ENCODE measurements at places on chromosomes 16 and 17.

DNA sequence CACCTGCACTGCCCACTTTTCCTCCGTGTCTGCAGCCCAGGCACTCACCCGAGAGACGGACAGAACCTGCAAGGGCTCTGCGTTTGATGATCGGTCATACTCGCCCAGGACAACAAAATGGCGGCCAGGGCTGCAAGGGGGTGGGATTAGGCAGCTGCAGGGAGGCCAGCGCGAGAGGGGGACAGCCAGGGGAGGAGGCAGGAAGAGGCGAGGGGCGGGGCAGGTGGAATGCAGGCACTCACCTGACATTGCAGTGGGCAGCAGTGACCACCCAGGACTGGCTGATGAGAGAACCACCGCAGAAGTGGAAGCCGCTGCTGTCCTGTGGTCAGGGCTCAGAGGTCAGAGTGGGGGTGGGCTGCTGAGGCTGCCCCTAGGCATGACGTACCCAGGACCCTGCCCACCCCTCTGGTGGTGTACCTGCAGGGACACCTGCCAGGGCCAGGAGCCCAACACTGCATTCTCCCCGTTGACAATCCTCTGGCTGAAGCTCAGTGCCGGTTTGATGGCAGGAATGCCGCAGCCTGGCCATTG is 917 bp downstream of the CTRL start:
- no peak for DNase-seq

GRCh38 chr16:1677942-1678499 is at the start of gene JPT2:
Gene JPT2, plus strand, starts transcription at chr16:1678279. Its CDS starts 34 bp downstream, at chr16:1678313.
- peak; percentile 91 for DNase-seq

GRCh38 chr17:74104921-74105320 is 98.6 kb upstream of the RPL38 start:
- no peak for DNase-seq

GRCh38 chr17:49971848-49972485 is 3.0 kb downstream of the DLX4 start:
- no peak for DNase-seq

DNA sequence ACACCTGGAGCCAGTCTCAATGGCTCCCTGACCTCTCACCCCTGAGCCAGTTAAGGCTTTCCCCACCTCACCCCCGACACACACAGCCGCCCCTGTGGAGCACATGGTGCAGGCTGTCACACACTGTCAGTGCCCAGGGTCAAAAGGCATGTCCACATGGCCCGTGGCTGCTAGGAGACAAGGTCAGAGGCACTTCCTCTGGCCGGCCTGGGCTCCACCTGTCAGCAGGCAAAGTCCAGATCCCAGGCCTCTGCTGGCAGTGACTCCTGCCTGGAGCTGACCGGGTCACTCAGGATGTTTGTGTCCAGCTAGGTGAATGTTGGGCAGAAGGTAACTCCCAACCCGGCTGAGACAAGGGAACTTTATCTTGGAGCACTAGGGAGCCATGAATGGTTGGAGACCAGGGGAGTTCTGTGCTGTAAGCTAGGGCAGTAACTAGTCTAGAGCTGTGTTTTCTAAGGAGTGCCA is 6.0 kb downstream of the SREBF1 start:
- DNase-seq = no peak

GRCh38 chr17:13153036-13153435 is 135.2 kb upstream of the ELAC2 start:
- peak; percentile 58 for DNase-seq

- DNase-seq = peak; percentile 8
These were observed 11.1 kb downstream of the SCN4A start for GRCh38 chr17:63961355-63962212.

- DNase-seq = no peak
These were observed 8.6 kb upstream of the SOST start for GRCh38 chr17:43767053-43767712.

DNA sequence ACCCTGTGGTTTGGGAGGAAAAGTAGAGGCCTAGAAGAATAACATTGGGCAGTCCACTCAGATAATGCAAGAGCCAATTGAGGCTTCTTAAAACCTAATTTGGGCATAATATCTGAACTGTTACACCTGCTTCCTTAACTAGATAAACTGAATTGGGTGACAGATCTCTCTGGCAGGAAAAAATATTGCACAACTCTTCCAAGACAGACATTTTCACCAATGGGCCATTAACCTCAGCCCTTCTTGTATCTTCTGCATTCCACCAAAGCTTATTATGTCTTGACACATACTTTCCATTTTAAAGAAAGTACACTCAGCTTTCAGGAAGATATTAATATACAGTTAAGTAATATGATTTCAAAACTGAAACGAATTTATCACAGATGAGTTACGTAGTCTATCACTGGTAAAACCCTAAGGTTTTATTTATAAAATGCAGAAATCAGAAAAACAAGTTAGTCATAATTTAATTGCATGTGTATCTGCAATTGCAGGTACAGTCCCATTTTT is 79.9 kb upstream of the MON1B start:
- no peak for DNase-seq

DNA sequence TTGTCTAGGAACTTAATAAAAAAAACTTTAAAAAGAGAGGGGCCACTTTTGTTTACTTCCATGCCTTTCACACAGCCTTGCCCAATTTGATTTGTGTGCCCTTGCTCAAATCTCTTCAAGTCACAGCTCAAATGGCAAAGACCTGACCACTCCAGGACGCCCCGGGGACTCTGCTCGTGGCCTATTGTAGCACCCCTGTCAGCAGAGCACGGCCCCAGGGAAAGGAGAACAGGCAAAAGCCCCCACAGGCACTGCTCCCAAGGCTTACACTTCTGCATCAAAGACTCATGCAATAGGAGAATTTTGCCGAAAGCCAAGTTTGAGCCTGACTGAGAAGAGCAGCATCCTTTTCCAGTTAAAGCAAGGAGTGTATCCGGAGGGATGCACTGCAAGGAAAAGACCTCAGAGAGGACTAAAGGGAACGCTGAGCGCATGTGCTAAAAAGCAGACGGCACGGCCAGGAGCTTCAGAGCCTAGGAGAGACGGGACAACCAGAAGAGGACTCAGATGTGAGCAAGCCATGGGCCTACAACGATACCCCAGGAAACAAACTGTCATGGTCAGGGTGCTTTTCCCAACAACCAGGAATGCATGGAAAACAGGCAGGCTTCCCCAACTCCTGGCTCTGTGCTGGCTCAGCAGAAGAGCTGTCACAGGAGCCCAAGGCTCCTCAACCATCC is 8.2 kb downstream of the CREBBP start:
- peak; percentile 19 for DNase-seq

- no peak for DNase-seq
These were observed 22.7 kb upstream of the SRCIN1 start for GRCh38 chr17:38628441-38628840.

DNA sequence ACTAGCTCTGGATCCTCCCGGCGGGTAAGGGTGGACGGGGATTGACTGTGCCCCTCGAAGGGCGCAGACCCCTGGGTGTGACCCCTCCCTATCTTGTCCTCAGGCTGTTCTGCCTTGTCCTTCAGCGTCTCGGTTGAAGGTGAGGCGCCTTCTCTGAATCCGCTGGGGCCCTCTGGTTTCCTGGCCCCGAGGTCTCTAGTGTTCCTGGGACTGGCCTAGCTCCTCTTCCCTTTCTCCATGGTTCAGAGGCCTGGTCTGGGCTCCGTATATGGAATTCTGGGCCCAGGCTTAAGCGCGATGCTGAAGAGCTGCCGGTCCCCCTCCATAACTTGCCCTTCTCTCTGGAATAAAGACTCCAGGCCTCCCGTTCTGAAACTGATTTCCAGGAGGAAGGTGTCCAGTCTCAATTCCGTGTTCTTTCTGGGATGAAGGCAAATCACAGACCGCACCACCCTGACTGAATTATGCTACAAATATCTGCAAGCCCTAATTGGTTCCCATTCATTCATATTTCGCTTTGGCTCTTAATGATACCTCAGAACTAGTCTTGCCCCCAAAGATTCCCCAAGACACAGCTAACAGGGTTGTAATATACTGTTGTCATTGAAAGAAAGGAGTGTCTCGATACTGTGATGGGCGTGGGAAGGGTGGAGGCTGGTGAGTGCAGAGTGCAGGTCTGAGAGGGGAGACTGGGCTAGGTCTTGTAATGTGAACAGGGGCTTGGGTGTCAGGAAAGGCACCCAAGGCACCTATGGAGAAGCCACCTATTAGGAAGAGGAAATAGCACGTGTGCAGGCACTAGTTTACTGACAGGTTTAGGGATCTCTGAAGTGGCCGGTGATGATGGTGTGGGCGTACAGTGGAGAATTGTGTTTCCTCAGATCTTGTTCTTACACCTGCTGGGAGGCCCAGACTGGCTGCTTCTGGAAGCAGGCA is 851 bp downstream of the EDC4 start:
- DNase-seq = no peak
